ENCODE measurements at places on chromosomes 12 and 14.

- no peak for DNase-seq
Observed at GRCh38 chr12:115798309-115798917, 479.1 kb downstream of the MED13L start.

DNA sequence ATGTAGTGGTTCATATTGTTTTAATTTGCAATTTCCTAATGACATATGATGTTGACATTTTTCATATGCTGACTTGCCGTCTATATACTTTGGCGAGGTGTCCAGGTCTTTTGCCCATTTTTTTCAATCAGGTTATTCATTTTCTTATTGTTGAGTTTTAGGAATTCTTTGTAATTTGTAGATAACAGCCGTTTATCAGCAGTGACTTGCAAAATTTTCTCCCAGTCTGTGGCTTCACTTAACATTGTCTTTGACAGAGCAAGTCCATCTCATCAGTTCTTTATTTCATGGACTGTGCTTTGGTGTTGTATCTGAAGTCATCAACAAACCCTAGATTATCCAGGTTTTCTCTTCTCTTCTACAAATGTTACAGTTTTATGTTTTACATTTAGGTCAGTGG is 12.6 kb upstream of the KLHDC2 start:
- DNase-seq: no peak

GRCh38 chr12:16449459-16449858 is 102.0 kb downstream of the MGST1 start:
- DNase-seq: no peak

GRCh38 chr12:14272956-14273912 is 92.2 kb upstream of the ATF7IP start:
- DNase-seq: no peak

GRCh38 chr14:93011650-93012325 is 88.8 kb downstream of the CHGA start:
- DNase-seq: no peak

- no peak for DNase-seq
Observed at GRCh38 chr12:68953536-68953935, 20.6 kb upstream of the CPM start.

- no peak for DNase-seq
Observed at GRCh38 chr12:22287101-22287500, 47.4 kb downstream of the ST8SIA1 start.

- no peak for DNase-seq
Observed at GRCh38 chr12:123163227-123163626, 12.3 kb upstream of the PITPNM2 start.

- DNase-seq: no peak
Observed at GRCh38 chr12:95102916-95103671, 29.7 kb upstream of the NR2C1 start.

- DNase-seq: no peak
Observed at GRCh38 chr14:94536836-94537235, 24.4 kb upstream of the SERPINA4 start.

- DNase-seq: no peak
Observed at GRCh38 chr12:119206348-119207062, 27.8 kb downstream of the HSPB8 start.

- no peak for DNase-seq
Observed at GRCh38 chr12:97493731-97494130, 31.1 kb downstream of the RMST start.

DNA sequence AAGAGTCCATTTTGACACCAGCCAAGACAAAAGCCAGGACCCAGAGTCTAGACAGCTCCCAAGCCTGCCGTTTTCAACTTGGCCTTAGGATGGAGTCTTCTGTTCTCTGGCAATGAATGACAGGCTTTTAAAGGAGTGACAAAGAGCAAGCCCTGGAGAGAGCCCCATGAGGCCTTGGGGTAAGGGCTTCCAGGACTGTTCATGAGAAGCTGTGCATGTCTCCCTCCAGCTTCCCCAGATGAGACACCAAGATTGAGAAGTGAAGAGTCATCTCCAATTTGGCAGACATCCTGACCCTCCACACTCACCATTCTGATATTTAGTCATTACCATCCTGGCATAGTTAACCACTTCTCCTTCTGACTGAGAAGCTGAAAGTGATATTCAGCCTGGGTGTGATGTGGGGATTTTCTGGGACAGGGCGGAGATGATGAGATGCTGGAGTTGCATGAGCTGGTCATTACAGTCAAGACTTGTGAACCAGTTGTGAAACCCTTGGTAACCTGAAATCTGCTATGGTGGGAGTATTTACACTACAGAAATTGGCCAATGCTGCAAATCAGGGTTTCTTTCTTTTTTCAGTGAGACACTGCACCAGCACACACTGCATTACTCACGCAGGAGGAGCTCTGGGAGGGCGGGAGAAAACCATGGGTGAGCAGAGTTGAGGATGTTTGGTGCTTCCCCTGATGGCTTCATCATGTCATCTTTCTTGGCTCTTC is 77.8 kb downstream of the VCPKMT start:
- DNase-seq: no peak

- no peak for DNase-seq
Observed at GRCh38 chr14:92995620-92996019, 72.7 kb downstream of the CHGA start.

DNA sequence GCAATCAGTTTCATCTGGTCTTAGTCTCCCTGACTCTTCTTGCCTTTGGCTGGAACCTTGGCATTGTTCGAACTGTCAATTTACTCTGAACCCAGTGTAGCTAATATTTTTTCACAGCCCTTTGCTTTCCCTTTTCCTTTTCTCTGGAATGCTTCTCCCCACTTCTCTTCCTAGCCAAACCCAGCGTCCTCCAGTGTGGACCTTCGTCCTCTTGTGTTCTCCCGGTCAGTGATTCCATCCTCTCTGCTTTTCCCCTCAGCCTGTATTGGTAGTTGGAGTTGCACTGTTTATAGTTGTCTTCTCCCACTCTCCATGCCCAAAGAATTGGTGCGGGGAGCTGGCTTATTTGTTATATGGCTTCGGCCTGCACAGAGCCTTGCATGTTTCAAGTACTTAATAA is 9.4 kb downstream of the ACVR1B start:
- DNase-seq: no peak

DNA sequence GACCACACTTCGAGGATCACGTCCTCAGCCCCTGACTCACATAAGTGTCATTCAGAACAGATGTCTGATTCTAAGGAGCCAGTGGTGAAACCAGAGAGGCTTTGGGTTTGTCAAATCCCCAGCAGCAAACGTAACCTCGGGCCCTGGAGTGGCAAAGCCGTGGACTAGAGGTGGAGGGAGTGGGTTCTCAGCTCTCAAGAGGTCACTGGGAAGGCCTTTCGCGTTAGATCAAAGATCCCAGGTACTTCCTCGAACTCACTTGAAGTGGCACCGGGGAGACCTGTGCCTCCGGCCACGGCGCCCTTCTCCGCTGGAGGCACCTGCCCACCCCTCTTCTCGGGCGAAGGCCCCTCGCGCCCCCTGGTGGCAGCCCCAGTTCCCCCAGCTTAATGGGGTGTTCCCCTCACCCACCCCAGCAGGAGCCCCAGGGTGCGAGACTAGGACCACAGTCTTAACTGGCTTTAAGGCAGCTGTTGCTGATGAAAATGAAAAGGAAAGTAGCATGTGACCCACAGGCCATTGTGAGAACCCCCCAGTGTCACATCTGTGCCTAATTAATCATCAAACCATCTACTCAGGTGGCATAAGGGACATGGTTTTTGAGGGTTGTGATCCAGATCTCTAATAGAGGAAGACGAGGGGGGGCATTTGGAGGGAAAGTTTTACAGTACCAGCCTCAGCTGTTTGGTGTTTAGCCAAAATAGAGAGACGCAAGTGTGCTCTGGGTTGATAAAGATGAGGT is 672 bp upstream of the ESR2 start:
- peak; percentile 77 for DNase-seq

DNA sequence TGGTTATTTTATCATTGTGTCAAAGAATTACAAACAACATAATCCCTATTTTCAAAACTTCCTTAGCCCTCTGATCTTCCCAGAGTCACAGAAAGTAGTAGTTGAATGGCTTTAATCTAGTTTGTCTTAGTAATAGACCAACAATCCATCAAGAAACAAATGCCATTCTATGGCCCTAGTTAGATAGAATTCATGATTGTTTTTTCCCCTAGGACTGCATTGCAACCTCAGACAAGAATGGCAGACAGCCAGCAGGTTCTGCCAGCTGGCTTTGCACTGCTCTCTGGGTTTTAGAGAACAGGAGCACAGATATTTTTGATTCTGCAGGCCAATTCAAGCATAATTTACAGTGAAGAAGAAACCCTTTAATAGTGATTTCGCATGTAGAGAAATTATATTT is 33.8 kb downstream of the SYT1 start:
- DNase-seq: no peak

GRCh38 chr12:67572492-67572891 is 76.1 kb upstream of the DYRK2 start:
- DNase-seq: no peak

All from effector CD8-positive, alpha-beta T cell (primary cell).